ENCODE measurements at places on chromosomes 2 and 18.

DNA sequence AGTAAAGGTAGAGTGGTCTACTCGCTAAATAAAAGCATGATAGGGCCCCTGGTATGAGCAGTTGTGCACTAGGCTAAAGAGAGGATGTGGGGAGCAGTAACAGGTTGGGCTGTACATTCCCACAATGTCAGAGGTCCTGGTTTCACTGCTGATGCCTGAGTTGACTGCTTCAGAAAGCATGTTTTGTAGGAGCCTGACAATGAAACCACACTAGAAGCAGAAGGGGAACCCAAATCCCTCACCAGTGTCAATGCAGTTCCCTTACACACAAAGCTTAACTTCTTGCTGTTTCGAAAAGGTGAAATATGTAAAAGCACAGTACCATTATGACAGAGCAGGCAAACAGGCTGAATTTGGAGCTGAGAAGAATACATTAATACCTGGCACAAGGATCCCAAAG is 291.7 kb upstream of the KYNU start:
- no peaks in the 10 kb centered on the region for H3K27me3 ChIP-seq
- H3K4me1 ChIP-seq: no peaks in the 10 kb centered on the region
- H3K4me3 ChIP-seq: no peak overlapping the region
- no peak for DNase-seq
- no peaks in the 10 kb centered on the region for H3K36me3 ChIP-seq

GRCh38 chr2:127410871-127411652 is 7.2 kb upstream of the PROC start:
- H3K4me1 ChIP-seq: peaks cover 2% of the 10 kb centered on the region
- no peak overlapping the region for H3K27ac ChIP-seq
- no peaks in the 10 kb centered on the region for H3K36me3 ChIP-seq
- DNase-seq: no peak
- H3K4me3 ChIP-seq: no peak overlapping the region

GRCh38 chr2:84631047-84631446 is 114.7 kb downstream of the DNAH6 start:
- DNase-seq: peak; percentile 12
- peaks cover 29% of the 10 kb centered on the region for H3K4me1 ChIP-seq

GRCh38 chr2:85602476-85603234 is at the start of gene TMEM150A:
TSS of gene TMEM150A (minus strand) at chr2:85602698. CDS start at chr2:85601948, 750 bp downstream.
- peaks cover 13% of the 10 kb centered on the region for H3K27me3 ChIP-seq
- peaks cover 26% of the 10 kb centered on the region for H3K4me1 ChIP-seq
- peak; percentile 89 for DNase-seq
- H3K27ac ChIP-seq: peak within 1 kb of the TSS; percentile 64
- peak within 1 kb of the TSS; percentile 92 for H3K4me3 ChIP-seq

DNA sequence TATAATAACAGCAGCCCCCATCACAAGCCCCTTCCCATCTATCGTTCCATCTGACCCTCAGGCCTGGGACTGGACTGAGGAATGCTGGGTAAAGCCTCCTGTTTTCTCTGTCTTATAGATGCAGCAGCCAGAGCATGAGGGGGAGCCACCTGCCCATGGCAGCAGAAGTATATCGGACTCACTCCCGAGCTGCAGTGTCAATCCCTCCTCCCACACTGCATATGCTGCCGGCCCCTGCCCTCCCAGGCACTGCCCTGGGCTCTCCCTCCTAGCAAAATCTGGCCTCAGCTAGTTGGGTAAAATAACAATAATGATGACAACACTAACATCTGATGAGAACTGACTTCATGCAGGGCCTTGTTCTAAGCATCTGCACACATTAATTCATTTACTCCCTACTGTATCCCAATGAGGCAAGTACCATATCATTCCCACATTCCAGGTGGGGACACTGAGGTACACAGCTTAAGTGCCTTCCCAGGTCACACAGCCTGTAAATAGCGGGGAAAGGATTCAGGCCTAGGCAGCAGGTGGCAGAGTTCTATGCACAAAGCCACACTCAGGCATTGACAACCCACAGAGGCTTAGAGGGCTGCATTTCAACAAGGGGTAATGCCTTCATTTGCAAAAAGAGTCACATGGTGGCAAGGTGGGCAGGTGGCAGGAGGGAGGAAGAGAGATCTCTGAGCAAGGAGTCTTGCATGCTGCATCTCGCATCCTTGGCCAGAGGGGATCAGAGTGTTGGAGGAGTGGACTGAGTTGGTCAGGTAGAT is 190.0 kb downstream of the ZBTB7C start:
- no peak for DNase-seq
- peaks cover 9% of the 10 kb centered on the region for H3K27me3 ChIP-seq
- no peak overlapping the region for H3K4me3 ChIP-seq
- H3K36me3 ChIP-seq: no peaks in the 10 kb centered on the region
- H3K27ac ChIP-seq: no peak overlapping the region

- peaks cover 7% of the 10 kb centered on the region for H3K27me3 ChIP-seq
- H3K4me1 ChIP-seq: peaks cover 10% of the 10 kb centered on the region
- peak overlapping the region; percentile 87 for H3K4me3 ChIP-seq
- peaks cover 4% of the 10 kb centered on the region for H3K36me3 ChIP-seq
- DNase-seq: peak; percentile 19
Measured at GRCh38 chr18:7116001-7116730, 1.4 kb downstream of the LAMA1 start.

- no peaks in the 10 kb centered on the region for H3K4me1 ChIP-seq
- no peaks in the 10 kb centered on the region for H3K27me3 ChIP-seq
- no peak overlapping the region for H3K4me3 ChIP-seq
- no peak for DNase-seq
- no peak overlapping the region for H3K27ac ChIP-seq
- H3K36me3 ChIP-seq: no peaks in the 10 kb centered on the region
Measured at GRCh38 chr2:220282236-220282635, 654.8 kb downstream of the SLC4A3 start.

GRCh38 chr2:41829052-41829451 is 218.8 kb upstream of the PKDCC start:
- no peak for DNase-seq
- no peak overlapping the region for H3K4me3 ChIP-seq
- no peaks in the 10 kb centered on the region for H3K27me3 ChIP-seq

DNA sequence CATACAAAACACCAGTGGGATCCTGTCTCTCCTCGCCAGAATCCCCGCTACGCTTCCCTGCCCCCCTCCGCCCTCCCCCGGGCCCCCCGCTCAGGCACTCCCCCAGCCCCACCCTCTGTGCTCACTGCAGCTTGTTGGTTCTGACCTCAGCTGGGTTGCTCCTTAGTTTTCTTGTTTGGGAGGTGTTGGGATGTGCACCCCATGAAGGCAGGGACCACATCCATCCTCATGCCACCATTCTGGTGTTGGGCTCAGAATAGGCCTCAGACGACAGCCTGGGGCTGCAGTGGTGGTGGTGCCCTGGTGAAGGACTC is 4.6 kb downstream of the SNED1 start:
- H3K4me1 ChIP-seq: peaks cover 3% of the 10 kb centered on the region
- no peak overlapping the region for H3K27ac ChIP-seq
- H3K4me3 ChIP-seq: no peak overlapping the region
- H3K27me3 ChIP-seq: peaks cover 20% of the 10 kb centered on the region

DNA sequence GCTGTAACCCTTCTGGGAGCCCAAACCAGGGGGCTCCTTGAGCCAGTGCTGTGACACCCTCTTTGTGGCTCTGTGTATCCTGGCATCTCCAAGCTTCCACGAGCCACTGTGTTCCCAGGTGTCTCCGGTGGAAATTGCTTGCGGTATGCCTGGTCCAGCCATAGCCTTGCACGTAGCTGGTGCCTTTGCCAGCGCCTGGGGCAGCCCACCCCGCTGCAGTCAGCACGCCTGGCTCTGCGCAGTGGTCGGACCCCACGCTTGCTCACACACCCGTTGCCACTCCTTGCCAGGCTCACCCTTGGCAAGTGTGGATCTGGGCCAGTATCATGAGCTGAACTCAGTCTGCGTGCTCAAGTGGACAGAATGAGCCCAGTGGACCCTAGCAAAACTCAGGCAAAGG is 152.3 kb downstream of the MBD5 start:
- no peak for DNase-seq
- peaks cover 2% of the 10 kb centered on the region for H3K27me3 ChIP-seq
- peaks cover 2% of the 10 kb centered on the region for H3K36me3 ChIP-seq

GRCh38 chr2:64653109-64654062 is at the start of gene SERTAD2:
TSS of gene SERTAD2 (minus strand) at chr2:64653913. CDS start at chr2:64636871, 17,042 bp downstream.
- peak; percentile 82 for DNase-seq
- H3K36me3 ChIP-seq: no peaks in the 10 kb centered on the region
- peak within 1 kb of the TSS; percentile 98 for H3K4me3 ChIP-seq
- peaks cover 7% of the 10 kb centered on the region for H3K27me3 ChIP-seq

GRCh38 chr18:75139226-75139911 is 69.6 kb downstream of the PTGR3 start:
- no peak overlapping the region for H3K4me3 ChIP-seq
- H3K36me3 ChIP-seq: no peaks in the 10 kb centered on the region
- no peak overlapping the region for H3K27ac ChIP-seq
- DNase-seq: no peak
- H3K27me3 ChIP-seq: no peaks in the 10 kb centered on the region

DNA sequence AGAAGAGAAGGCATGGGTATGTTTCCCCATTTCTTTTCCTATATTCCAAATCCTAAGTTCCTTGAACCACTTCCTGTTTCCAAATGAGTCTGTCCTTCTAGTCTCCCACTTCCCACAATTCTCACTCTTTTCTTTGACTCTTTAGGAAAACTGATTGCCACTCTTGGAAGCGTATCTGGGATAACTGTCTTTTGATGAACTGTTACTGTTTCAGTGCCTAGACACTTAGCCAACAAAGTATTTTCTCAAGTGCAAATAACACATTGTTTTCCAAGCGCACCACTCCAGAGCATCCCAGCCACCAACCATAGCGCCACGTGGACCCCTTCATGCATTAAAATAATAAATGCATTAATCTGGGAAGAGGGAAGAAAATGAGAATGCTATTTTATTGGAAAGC is 342.8 kb downstream of the MTX2 start:
- H3K36me3 ChIP-seq: no peaks in the 10 kb centered on the region
- H3K4me3 ChIP-seq: no peak overlapping the region
- H3K27me3 ChIP-seq: no peaks in the 10 kb centered on the region
- no peaks in the 10 kb centered on the region for H3K4me1 ChIP-seq
- DNase-seq: no peak

- no peak for DNase-seq
- peaks cover 7% of the 10 kb centered on the region for H3K36me3 ChIP-seq
- H3K27me3 ChIP-seq: no peaks in the 10 kb centered on the region
- H3K27ac ChIP-seq: peak overlapping the region; percentile 44
- peaks cover 12% of the 10 kb centered on the region for H3K4me1 ChIP-seq
Measured at GRCh38 chr2:26043862-26044696, 10.2 kb downstream of the RAB10 start.

DNA sequence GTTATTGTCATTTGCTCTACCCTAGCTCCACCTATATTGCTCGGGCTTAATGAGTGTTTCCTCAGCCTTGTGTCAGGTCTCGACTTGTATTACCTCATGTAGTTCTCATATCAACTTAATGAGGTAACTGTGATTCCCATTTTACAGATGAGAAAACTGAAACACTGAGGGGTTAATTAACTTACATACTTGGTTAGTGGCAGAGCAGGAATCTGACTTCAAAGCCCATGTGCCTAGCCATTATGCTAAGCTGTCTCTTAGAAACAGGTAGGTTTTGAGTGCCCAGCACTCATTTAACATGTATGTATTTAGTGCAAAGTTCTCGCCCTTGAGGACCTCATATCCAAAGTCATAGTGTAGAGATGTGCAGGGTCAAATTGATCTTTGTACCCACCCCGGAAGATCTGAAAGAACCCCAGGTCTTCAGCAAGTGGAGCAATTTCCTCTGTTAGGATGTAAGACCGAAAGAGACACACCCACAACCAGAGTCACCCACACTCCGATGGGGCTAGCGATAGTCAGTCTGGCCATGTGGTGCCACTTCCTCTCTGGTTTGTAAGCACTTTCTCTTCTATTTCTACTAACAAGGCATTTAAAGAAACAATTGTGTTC is 121.0 kb upstream of the SLC39A10 start:
- no peak overlapping the region for H3K27ac ChIP-seq
- no peaks in the 10 kb centered on the region for H3K36me3 ChIP-seq
- DNase-seq: no peak
- no peaks in the 10 kb centered on the region for H3K4me1 ChIP-seq
- H3K27me3 ChIP-seq: peaks cover 1% of the 10 kb centered on the region
- H3K4me3 ChIP-seq: no peak overlapping the region

- DNase-seq: no peak
- H3K4me3 ChIP-seq: peak overlapping the region; percentile 52
- peaks cover 90% of the 10 kb centered on the region for H3K4me1 ChIP-seq
- H3K27me3 ChIP-seq: peaks cover 15% of the 10 kb centered on the region
- H3K36me3 ChIP-seq: peaks cover 27% of the 10 kb centered on the region
Measured at GRCh38 chr2:37654932-37655841, 16.3 kb downstream of the CDC42EP3 start.

DNA sequence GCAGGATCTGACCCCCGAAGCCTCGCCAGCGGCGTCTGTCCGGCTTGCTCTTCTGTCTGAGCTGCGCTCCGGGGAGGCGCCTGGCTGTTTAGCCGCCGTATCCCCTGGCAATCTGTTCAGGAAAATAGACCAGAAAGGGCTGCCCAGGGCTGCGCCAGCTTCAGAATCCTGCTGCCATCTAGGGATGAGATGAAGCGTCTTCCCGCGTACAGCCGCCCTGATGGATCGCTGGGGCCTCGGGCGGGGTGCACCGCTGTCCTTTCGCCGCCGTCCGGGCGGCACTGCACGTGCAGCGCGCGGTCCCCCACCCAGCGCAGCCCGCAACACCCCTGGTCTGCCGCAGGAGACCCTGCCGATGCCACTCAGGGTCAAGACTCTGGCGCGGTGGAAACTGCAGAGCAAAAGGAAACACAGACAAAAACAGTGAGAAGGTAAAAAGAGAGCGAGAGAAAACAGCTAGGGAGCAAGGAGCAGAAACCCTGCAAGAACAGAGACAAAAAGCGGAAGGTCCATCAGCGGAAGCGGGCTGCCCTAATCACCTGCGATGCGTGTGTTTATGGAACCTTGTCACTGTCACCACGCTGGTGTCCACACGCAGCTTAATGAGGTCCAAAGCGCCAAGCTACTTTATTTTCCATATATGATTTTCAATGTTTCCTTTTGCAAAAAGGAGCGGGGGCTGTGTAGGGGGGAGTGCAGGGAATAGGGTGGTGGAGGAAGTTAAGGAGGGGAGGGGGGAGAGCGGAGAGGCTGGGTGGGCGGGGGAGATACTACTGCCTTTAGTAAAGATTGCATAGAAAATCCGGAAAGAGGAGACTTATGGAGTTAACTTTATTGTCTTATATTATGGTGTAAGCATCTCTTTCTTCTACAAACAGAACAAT is 2113.3 kb upstream of the PIK3C3 start:
- peaks cover 51% of the 10 kb centered on the region for H3K4me1 ChIP-seq
- DNase-seq: peak; percentile 62
- peaks cover 5% of the 10 kb centered on the region for H3K27me3 ChIP-seq
- peak overlapping the region; percentile 87 for H3K4me3 ChIP-seq
- H3K27ac ChIP-seq: peak overlapping the region; percentile 31

GRCh38 chr2:205936446-205936845 is 149.5 kb downstream of the INO80D start:
- H3K4me1 ChIP-seq: peaks cover 28% of the 10 kb centered on the region
- DNase-seq: no peak
- peaks cover 4% of the 10 kb centered on the region for H3K36me3 ChIP-seq
- H3K27me3 ChIP-seq: no peaks in the 10 kb centered on the region
- no peak overlapping the region for H3K4me3 ChIP-seq

- no peak overlapping the region for H3K4me3 ChIP-seq
- peaks cover 1% of the 10 kb centered on the region for H3K27me3 ChIP-seq
- H3K36me3 ChIP-seq: no peaks in the 10 kb centered on the region
- H3K4me1 ChIP-seq: no peaks in the 10 kb centered on the region
- no peak overlapping the region for H3K27ac ChIP-seq
Measured at GRCh38 chr2:107466241-107466640, 360.5 kb upstream of the RGPD4 start.
